ENCODE measurements at places on chromosomes 1 and 21. TPM values are rescaled to one million over a fixed set of nuclear protein-coding genes. Genes with fewer than 3 reads are reported as not detected.

- DNase-seq: no peak
Observed at GRCh38 chr1:93031711-93032110, 47.4 kb upstream of the MTF2 start.

DNA sequence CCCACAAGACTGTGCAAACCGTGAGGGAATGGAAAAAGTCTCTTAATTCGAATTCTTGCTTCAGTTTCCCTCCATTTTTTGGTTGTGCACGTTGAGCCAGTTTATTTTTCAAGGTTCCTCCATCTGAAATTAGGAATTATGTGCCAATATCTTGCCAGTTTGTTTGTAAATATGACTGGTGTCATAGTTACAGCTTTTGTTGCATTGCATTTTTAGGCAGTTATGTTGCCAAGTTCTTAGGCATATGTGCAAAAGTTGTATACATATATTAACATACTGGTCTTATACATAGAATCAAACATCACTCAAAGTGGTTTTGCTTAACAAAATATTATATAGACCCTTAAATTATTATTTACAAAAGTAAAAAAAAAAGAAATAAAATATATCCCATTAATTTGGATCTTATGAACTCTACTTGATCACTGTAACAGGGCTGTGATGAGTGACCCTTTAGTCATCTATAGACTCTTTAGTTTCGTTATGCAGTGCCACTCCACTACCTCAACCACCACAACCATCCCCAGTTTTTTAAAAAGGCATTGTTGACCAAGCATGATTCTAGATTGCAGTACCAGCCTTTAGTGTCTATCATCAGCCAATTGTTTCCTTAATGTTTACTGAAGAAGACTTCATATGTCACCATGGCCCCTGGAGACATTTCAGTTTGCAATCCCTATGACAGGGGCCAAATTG lies 20.9 kb upstream of the DYNLT5 start:
- DNase-seq: no peak

GRCh38 chr1:150118716-150119115 lies 31.0 kb upstream of the PLEKHO1 start:
- no peak for DNase-seq

Gene CFAP107
- total RNA-seq: not detected

Gene MYCL
- total RNA-seq: 0.33 TPM

All from right cardiac atrium (tissue), 5 donors.